ENCODE measurements at places on chromosomes 4 and X. TPM values are rescaled to one million over a fixed set of nuclear protein-coding genes. Genes with fewer than 3 reads are reported as not detected.

- no peak for DNase-seq
Measured at GRCh38 chr4:128658214-128658631, 151.3 kb upstream of the JADE1 start.

DNA sequence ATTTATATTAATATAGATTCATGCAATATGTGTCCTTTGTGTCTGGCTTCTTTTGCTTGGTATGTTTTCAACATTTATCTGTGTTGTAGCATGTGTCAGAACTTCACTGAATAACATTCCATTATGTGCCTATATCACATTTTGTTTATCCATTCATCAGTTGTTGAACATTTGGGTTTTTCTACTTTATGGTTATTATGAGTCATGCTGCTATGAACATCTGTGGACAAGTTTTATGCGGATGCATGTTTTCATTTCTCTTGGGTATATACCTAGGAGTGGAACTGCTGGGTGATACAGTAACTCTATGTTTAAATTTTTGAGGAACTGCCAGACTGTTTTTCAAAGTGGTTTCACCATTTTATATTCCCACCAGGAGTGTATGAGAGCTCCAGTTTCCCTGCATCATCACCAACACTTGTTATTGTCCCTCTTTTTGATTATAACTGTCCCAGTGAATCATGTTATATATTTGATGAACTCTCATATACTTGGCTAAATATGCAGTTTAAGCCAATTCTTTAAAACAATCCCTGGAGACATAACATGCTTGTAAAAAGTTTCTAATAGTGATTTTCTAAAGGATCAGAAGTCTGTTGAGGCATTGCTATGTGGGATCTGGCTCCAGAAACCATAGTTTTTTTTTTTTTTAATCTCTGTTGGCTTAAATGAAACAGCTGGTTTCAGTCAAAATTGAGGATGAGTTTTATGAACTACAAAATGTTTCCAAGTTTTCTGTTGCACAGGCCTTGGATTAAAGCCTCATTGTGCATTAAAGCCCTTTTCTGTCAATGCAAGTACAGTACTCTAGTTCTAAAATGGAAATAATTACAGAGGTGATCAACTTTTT lies 21.6 kb upstream of the REPS2 start:
- no peak for DNase-seq

DNA sequence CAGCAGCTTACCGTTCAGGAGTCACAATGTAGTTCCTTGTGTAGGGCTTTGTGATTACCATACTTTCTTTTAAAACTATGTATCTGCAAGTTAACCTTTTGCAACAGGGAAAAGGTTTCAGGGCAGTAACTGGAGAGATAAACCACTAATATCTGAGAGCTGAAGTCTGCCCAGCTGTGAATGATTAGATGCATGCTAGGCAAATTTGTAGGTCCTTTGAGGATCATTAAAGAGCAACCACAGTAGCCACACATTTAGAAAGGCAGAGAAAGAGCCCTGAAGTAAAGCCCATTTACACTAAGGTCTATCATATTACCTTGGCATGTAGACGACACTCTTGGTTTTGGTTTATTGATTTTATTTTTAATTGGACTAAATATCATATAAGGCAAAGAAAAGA lies 60.0 kb downstream of the ATP8A1 start:
- no peak for DNase-seq

DNA sequence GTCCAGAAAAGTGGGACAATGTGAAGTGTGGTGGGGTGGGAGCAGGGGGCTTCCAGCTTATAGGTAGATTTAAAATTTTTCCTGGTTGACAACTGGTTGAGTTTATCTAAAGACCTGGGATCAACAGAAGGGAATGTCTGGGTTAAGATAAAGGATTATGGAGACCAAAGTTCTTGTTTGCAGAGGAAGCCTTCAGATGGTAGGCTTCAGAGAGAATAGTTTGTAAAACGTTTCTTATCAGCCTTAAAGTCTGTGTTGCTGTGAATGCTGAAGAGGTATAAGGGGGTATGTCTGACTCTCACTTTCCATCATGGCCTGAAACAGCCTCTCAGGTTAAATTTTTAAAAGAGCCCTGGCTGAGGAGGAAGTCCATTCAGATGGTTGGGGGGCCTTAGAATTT lies 20.5 kb downstream of the MGST2 start:
- DNase-seq: no peak

GRCh38 chr4:8682296-8682695 lies 89.7 kb downstream of the CPZ start:
- DNase-seq: no peak

DNA sequence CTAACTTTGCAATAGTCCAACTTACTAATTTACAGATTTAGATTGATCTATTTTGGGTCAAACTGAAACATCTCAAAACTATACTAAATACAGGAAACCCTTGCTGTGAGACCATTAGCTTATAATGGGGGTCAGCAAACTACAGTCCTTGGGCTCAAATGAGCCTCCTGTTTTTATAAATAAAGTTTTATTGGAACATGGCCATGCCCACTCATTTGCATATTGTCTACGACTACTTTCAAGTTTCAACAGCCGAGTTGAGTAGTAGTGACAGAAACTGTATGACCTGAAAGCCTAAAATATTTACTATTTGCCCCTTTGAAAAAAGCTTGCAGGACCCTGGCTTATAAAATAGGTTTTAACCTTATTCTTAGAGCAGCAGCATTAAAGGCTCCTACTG lies 92.4 kb downstream of the C4orf51 start:
- no peak for DNase-seq

Gene S100P
- not detected for total RNA-seq

Gene ARFIP1
- 26.7 TPM for total RNA-seq

Gene SPANXD
- total RNA-seq: not detected
